ELF-1 (cell line): ENCODE measurements at places on chromosomes 6 and 20.
A peak's percentile ranks its signal among the peaks of the same experiment; 100 is the strongest.

DNA sequence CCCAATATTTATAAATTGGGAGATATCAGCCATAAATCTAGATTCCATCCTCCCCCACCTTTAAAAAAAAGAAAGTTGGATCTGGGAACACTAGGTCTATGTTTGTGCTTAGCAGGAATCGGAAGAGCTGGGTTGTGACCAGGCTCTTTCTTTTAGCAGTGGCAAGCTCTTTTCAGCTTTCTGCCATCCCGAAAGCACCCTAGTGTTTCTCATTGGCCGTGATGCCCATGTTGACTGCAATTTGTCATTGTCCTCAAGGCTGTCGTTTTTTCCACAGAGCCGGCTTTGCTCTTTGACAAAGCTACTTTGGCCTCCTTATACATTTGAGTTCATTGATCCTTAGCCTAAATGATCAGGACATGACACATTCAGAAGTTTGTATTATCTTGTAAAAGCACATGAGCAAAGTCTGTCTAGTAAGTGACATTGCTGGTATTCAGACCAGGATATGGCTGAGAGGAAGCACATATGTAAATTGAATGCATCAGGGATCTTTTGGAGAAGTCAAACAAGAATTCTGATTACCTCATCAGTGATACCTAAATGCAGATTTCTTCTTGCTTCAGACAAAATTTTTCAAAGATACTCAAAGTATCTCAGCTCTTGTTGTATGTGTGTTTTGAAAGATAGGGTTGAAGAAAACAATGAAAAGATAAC is 50.1 kb downstream of the CARMIL1 start:
- no peak for DNase-seq

DNA sequence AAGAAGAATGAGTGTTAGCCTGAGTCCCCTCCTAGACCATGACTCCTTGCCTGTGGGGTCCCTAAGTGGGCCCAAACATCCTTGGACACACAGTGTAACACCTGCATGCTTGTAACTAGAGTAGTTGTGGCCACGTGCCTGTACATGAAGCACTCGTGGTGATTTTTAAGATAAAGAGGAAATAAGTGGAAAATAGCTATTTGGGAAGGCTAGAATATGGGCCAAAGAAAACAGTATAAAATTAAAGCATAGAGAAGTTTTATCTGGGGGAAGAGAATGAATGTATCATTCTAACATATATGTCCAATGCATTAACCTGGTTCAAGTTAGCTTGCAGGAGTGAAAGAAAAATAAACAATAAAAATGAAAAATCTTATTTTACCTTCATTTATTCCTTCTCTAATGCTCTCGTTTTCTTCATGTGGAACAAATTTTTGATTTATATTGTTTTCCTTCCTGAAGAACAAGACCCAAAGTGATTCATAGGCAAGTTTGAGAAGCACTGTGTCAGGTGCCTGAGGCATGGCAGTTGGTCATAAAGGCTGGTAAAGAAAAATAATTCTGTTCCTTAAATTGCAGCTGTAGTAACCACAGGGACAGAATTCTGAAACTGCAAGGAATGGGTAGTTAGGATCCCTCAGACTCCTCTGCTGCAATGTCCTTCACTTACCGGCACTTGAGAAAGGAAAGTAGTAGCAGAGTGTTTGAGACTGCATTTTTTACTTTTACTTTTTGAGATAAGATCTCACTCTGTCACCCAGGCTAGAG is 8.5 kb upstream of the CST3 start:
- DNase-seq, result no peak

DNA sequence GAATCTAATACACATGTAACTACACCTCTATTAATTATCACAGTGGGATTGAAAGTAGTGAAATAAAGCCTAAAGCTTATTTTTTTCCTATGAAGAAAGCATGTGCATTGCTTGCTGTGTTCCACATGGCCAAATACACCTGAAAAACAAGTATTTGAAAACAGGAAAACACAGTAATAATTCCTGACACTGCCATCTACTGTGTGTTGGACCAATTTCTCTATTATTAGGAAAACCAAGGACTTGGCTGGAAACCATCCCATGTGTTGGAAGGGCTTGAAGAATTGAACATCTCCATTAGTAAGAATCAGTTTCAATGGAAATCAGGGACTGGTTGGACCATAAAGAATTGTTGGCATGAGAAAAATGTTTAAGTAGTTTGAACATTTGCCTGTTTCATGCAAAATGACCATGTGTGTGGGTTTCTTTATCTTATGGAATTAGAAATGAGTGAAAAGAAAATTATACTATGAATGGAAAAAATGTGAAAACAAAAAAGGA is 124.1 kb downstream of the PHF3 start:
- DNase-seq, result no peak

DNA sequence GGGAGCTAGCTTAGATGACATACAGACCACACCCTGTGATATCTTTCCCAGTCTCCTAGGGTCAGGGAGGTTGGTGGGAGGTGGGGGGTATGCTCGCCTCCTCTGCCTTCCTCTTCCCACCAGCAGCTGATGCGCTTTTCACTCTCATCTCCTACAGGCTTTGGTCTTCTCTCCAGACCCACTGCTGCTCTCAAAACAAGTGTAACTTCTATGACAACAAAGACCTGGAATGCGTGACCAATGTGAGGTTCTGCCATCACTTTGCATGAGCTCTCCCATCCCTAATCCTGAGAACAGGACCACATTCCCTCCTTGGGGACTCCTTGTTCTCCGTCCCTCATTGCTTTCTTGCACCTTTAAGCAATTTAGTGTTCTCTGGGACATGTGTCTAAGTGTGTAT is 2.7 kb downstream of the CTSA start:
- peak; percentile 37 for DNase-seq

- DNase-seq, result no peak
Measured at GRCh38 chr20:13524339-13524738, 114.4 kb downstream of the TASP1 start.

- DNase-seq, result no peak
Measured at GRCh38 chr6:11294228-11294627, 61.8 kb upstream of the NEDD9 start.

GRCh38 chr20:12838261-12838866 is 170.4 kb upstream of the SPTLC3 start:
- DNase-seq, result no peak

GRCh38 chr6:41161851-41162552 is 914 bp downstream of the TREM2 start:
- DNase-seq, result no peak

GRCh38 chr6:168815229-168815628 is 374.2 kb downstream of the SMOC2 start:
- no peak for DNase-seq

DNA sequence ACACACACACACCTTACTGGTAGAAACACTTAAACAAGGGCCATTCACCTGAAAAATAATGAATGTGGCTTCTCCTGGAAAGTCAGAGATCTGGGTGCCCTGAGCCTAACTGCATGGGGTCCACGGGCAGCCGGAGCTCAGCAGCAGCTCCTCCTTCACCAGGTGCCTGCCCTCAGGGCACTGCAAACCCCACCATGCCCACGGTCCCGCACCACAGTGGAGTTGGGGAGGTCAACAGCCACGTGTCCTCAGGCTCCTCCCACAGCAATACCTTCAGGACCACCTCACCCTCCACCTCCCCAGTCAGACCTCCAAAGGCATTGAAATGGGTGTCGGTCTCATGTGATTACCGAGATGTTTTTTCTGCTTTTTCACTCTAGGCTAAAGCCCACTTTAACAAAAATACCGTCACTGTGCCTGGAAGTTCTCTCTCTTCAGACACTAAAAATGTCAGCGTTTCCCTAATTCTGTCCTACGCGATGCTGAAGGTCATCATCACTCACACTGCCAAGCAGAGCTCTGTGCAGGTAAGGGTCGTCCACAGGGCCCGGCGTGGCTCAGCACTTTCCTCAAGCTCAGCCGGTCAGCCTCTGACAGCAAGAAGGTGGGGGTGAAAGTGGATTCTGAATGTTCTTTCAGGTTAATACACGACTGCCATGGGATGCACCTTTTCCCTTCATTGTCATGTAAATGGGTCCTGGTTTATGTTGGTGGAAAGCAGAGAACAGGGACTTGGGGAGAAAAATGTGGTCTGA is 48.9 kb downstream of the CDK5RAP1 start:
- peak; percentile 25 for DNase-seq

GRCh38 chr20:56637576-56637975 is 8.5 kb downstream of the TFAP2C start:
- no peak for DNase-seq

DNA sequence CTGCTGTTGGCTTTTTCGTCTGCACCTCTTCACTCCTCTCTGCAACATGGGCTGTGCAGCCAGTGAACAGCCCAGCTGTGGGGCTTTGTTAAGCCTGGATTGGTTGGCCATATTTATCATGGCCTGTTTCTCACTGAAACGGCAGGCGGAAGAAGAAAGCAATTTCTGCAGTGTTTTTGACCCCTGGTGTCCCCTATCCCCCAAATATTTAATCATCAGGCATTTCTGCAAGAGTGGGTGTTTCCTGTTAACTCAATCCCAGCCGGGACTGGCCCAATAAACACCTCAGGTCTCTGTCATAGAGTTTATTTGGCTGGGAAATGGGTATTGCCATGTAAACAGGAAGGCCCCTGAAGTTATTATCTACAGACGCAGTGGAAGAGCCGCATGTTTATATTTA is 174.8 kb upstream of the SUPT3H start:
- no peak for DNase-seq

DNA sequence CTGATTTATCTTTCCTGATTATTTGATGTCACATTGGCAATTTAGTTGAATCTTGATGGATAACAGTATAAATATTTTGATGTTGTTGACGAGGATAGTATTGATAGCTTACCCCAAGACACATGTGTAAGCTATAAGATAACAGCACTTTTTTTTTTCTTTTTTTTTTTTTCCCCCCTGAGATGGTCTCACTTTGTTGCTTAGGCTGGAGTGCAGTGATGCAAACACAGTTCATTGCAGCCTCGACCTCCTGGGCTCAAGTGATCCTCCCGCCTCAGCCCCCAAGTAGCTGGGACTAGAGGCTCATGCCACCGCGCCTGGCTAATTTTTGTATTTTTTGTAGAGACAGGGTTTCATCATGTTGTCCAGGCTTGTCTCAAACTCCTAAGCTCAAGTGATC is 21.8 kb downstream of the MYO6 start:
- DNase-seq, result no peak
